Activated CD8-positive, alpha-beta T cell treated with anti-CD3 and anti-CD28 coated beads, Interleukin-2, amount 10 ng/mL, durations not matched to agents 7 days and 5 days (primary cell): ENCODE measurements at places on chromosomes 2 and 18.
A peak's percentile ranks its signal among the peaks of the same experiment; 100 is the strongest.

GRCh38 chr18:228586-228985 is 39.3 kb downstream of the THOC1 start:
- H3K27ac ChIP-seq: no peak overlapping the region
- no peaks in the 10 kb centered on the region for H3K4me1 ChIP-seq
- H3K27me3 ChIP-seq: no peaks in the 10 kb centered on the region

GRCh38 chr2:64311948-64312621 is 141.9 kb upstream of the LGALSL start:
- H3K36me3 ChIP-seq: no peaks in the 10 kb centered on the region
- H3K27me3 ChIP-seq: peaks cover 12% of the 10 kb centered on the region
- no peak for DNase-seq
- no peaks in the 10 kb centered on the region for H3K4me1 ChIP-seq
- H3K4me3 ChIP-seq: no peak overlapping the region

DNA sequence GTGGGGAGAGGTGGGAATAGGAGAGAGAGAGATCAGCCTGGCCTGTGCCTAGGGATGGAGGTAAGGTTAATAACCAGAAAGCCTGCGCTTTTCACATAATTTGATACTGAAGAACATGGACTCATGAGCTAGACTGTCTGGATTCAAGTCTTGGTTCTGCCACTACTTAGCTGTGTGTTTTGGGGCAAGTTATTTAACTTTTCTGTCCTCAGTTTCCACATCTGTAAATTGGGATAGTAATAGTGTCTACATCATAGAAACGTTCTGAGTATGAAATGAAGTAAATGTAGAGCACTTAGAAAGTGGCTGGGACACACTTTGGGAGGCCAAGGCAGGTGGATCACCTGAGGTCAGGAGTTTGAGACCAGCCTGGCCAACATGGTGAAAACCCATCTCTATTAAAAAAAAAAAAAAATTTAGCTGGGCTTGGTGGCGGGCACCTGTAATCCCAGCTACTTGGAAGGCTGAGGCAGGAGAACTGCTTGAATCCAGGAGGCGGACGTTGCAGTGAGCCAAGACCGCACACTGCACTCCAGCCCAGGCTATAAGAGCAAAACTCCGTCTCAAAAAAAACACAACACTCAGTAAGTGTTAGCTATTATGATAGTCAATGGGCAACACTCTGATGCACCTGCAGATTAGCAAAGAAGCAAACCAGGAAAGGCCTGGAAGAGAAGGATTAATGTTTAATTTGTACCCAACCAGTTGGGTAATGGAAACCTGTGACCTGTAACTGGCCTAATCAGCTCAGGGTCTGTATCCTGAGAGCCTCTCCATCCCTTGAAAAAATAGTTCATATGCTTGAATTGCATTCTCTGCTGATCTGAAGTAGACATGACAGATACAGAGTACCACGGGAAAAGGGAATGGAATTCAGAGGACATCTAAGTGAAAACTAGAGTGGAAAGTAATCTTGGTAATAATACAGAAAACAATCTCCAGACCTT is 6.8 kb downstream of the GALM start:
- DNase-seq: no peak
- H3K4me1 ChIP-seq: peaks cover 62% of the 10 kb centered on the region
- H3K36me3 ChIP-seq: peaks cover 57% of the 10 kb centered on the region
- H3K4me3 ChIP-seq: no peak overlapping the region
- H3K27ac ChIP-seq: no peak overlapping the region

GRCh38 chr2:179455824-179456223 is 191.2 kb upstream of the SESTD1 start:
- H3K36me3 ChIP-seq: no peaks in the 10 kb centered on the region
- H3K4me1 ChIP-seq: no peaks in the 10 kb centered on the region
- H3K4me3 ChIP-seq: no peak overlapping the region
- no peak overlapping the region for H3K27ac ChIP-seq
- no peak for DNase-seq

DNA sequence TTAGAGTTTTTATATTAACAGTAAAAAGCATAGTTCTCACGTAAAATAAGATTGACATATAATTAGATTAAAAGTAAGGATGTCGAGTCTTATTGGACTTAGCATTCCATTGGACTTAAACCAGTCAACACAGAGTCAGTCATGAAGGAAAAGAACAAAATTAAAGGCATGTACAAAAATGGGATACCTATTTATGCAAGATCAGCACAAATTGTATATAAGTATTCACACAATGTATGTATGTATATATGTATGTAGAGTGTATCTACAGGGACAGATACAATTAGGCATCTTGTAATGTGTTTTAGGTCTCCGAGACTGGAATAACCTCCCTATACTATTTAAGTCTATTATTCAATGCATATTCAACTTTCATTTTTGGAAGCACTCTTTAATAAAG is 419.1 kb downstream of the PARD3B start:
- DNase-seq: no peak
- no peak overlapping the region for H3K4me3 ChIP-seq
- H3K27ac ChIP-seq: no peak overlapping the region
- H3K4me1 ChIP-seq: peaks cover 38% of the 10 kb centered on the region
- H3K36me3 ChIP-seq: peaks cover 41% of the 10 kb centered on the region

GRCh38 chr18:8834881-8835280 is 129.5 kb downstream of the MTCL1 start:
- H3K27ac ChIP-seq: no peak overlapping the region
- H3K4me3 ChIP-seq: no peak overlapping the region
- no peaks in the 10 kb centered on the region for H3K4me1 ChIP-seq
- peaks cover 3% of the 10 kb centered on the region for H3K27me3 ChIP-seq
- H3K36me3 ChIP-seq: no peaks in the 10 kb centered on the region
- no peak for DNase-seq

- DNase-seq: no peak
- no peak overlapping the region for H3K4me3 ChIP-seq
- H3K36me3 ChIP-seq: no peaks in the 10 kb centered on the region
- no peaks in the 10 kb centered on the region for H3K4me1 ChIP-seq
- no peaks in the 10 kb centered on the region for H3K27me3 ChIP-seq
These were observed 17.9 kb upstream of the DSG3 start for GRCh38 chr18:31429623-31430022.

DNA sequence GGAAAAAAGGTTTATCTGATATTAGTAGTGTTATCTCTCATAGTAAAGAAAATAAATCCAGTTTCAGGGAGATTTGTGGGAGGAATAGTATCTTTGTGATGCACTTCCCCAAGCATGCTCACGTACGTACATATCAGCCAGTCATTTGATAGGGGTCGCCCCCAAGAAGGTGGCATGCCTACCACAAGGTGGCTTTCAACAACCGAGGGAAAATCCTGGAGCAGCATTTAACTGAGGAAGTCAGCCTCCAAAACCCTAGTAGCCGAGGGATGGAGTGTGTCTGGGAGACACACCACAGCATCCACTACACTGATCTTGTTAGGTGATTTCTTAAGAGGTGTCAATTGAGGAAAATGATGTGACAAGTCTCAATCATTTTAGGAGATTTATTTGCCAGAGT is 623.9 kb downstream of the NYAP2 start:
- no peak overlapping the region for H3K4me3 ChIP-seq
- H3K36me3 ChIP-seq: no peaks in the 10 kb centered on the region
- DNase-seq: no peak
- no peaks in the 10 kb centered on the region for H3K4me1 ChIP-seq

GRCh38 chr2:112636605-112637288 is 9.0 kb upstream of the SLC20A1 start:
- no peak overlapping the region for H3K4me3 ChIP-seq
- peaks cover 6% of the 10 kb centered on the region for H3K36me3 ChIP-seq
- no peak overlapping the region for H3K27ac ChIP-seq
- peaks cover 70% of the 10 kb centered on the region for H3K4me1 ChIP-seq
- peak; percentile 55 for DNase-seq
- peaks cover 13% of the 10 kb centered on the region for H3K27me3 ChIP-seq

- peaks cover 39% of the 10 kb centered on the region for H3K4me1 ChIP-seq
- H3K36me3 ChIP-seq: peaks cover 2% of the 10 kb centered on the region
- no peak overlapping the region for H3K4me3 ChIP-seq
- no peak for DNase-seq
- no peaks in the 10 kb centered on the region for H3K27me3 ChIP-seq
These were observed 690.4 kb downstream of the RNF144A start for GRCh38 chr2:7607441-7608173.

GRCh38 chr2:163259489-163259888 is 420.9 kb upstream of the KCNH7 start:
- no peaks in the 10 kb centered on the region for H3K27me3 ChIP-seq
- H3K36me3 ChIP-seq: no peaks in the 10 kb centered on the region
- no peak overlapping the region for H3K27ac ChIP-seq
- H3K4me1 ChIP-seq: no peaks in the 10 kb centered on the region
- no peak overlapping the region for H3K4me3 ChIP-seq
- no peak for DNase-seq

DNA sequence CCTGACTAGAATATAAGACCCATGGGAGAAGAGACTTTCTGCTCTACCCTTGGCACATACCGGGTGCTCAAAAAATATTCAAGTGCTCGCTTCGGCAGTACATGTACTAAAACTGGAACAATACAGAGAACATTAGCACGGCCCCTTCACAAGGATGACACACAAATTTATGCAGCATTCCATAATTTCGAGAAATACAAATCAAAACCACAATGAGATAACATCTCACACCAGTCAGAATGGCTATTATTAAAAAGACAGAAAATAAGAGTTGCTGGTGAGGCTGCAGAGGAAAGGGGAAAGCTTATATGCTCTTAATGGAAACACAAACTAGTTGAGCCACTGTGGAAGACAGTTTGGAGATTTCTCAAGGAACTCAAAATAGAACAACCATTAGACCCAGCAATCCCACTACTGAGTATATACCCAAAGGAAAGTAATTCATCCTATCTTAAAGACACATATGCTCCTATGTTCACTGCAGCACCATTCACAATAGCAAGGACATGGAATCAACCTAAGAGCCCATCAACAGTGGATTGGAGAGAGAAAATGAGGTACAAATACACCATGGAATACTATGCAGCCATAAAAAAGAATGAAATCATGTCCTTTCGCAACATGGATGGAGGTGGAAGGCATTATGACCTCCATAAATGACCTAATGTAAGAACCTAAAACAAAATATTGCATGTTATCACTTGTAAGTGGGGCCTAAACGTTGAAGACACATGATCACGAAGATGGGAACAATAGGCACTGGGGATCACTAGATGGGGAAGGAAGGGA is 71.6 kb upstream of the CYP1B1 start:
- H3K4me3 ChIP-seq: no peak overlapping the region
- H3K27me3 ChIP-seq: peaks cover 4% of the 10 kb centered on the region
- H3K4me1 ChIP-seq: peaks cover 14% of the 10 kb centered on the region
- no peak for DNase-seq
- peak overlapping the region; percentile 14 for H3K27ac ChIP-seq

- no peaks in the 10 kb centered on the region for H3K36me3 ChIP-seq
- no peak overlapping the region for H3K27ac ChIP-seq
These were observed 78.8 kb upstream of the TTN start for GRCh38 chr2:178886006-178886405.

GRCh38 chr18:5467671-5468070 is 76.1 kb downstream of the EPB41L3 start:
- DNase-seq: no peak
- no peak overlapping the region for H3K4me3 ChIP-seq
- no peak overlapping the region for H3K27ac ChIP-seq
- no peaks in the 10 kb centered on the region for H3K36me3 ChIP-seq
- peaks cover 3% of the 10 kb centered on the region for H3K27me3 ChIP-seq

GRCh38 chr2:71669058-71669456 is 215.7 kb downstream of the DYSF start:
- no peak overlapping the region for H3K4me3 ChIP-seq
- H3K36me3 ChIP-seq: no peaks in the 10 kb centered on the region
- H3K4me1 ChIP-seq: no peaks in the 10 kb centered on the region
- no peak for DNase-seq

GRCh38 chr18:54806526-54806925 is 21.8 kb upstream of the RAB27B start:
- H3K4me1 ChIP-seq: peaks cover 21% of the 10 kb centered on the region
- no peak for DNase-seq
- H3K27me3 ChIP-seq: peaks cover 24% of the 10 kb centered on the region
- no peak overlapping the region for H3K27ac ChIP-seq
- no peak overlapping the region for H3K4me3 ChIP-seq

DNA sequence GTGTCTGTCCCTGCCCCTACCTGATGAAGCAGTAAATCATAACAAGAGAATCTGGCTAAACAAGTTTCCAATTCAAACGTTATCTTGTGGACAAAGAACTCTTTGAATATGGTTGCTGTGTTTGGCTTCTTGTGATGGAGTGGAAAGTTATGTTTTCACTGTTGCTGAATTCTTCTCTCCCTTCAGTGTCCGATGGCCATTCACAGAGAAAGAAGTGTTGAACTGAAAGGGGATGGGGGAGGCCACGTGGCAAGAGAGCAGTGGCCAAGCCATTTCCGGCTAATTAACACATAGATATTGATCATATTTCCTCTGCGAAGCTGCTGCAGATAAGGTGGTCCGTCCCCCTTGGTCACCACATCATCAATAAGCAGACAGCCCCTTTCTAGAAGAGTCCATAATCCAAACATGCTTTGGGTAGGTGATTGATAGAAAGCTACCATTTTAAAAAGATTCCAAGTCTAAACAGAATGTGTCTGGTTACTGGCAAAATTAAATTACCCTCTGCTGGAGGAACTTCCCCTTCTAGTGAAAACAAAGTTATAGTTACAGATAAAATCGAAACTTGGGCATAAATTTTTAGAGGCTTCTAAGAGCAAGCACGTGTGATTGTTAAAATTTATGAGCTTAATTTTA is 36.9 kb upstream of the FZD7 start:
- H3K4me1 ChIP-seq: no peaks in the 10 kb centered on the region
- no peak overlapping the region for H3K27ac ChIP-seq
- H3K36me3 ChIP-seq: no peaks in the 10 kb centered on the region

GRCh38 chr2:240812301-240812680 is 7.7 kb downstream of the KIF1A start:
- no peak overlapping the region for H3K4me3 ChIP-seq
- no peak overlapping the region for H3K27ac ChIP-seq
- no peaks in the 10 kb centered on the region for H3K36me3 ChIP-seq
- no peaks in the 10 kb centered on the region for H3K4me1 ChIP-seq

DNA sequence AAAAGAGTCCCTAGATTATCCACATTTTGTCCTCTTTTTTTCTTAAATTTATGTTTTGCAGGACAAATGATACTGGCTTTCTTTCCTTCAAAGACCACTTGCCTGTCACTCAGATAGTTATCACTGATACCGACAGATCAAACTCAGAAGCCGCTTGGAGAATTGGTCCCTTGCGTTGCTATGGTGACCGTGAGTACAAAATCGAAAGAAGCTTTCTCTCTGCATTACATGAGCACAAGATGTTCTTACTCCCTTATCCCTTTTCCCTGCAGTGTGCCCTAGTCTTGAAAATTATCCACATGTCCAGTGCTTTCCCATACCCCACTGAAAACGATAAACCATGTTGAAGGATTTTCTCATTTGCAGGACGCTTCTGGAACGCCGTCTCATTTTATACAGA is 738.5 kb downstream of the CNTNAP5 start:
- H3K4me3 ChIP-seq: no peak overlapping the region
- no peak for DNase-seq
- no peaks in the 10 kb centered on the region for H3K4me1 ChIP-seq
- H3K27ac ChIP-seq: no peak overlapping the region
- no peaks in the 10 kb centered on the region for H3K27me3 ChIP-seq

DNA sequence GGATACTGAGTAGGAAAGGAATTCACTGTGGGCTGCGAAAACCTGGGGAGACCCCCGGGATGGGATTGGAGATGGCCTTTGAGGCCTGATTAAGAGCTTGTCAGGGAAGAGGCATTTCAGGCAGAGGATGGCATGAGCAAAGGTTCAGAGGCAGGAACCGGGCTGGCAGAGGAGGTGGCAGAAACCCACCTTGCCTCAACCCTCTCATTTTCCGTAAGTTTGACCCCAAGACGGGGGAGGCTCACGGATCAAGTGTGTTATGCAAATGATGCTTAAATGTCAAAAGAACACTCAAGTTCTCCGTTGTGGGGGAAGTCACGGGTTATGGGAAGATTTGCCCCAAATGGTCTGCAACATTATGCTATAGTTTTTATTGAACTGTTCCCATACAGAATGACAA is 88.3 kb downstream of the MYCN start:
- no peaks in the 10 kb centered on the region for H3K4me1 ChIP-seq
- no peak overlapping the region for H3K27ac ChIP-seq
- no peaks in the 10 kb centered on the region for H3K27me3 ChIP-seq
- no peak overlapping the region for H3K4me3 ChIP-seq
